IPS-NIHi11 (cell line): ENCODE measurements at places on chromosomes 13 and 19.

- no peak for DNase-seq
These were observed 136.0 kb upstream of the SPRY2 start for GRCh38 chr13:80476953-80477352.

- peak; percentile 74 for DNase-seq
These were observed 153.9 kb downstream of the DACH1 start for GRCh38 chr13:71712988-71713653.

GRCh38 chr13:77335543-77335942 lies 8.6 kb upstream of the MYCBP2 start:
- DNase-seq: no peak

GRCh38 chr13:33797622-33798021 lies 20.3 kb upstream of the RFC3 start:
- DNase-seq: no peak

DNA sequence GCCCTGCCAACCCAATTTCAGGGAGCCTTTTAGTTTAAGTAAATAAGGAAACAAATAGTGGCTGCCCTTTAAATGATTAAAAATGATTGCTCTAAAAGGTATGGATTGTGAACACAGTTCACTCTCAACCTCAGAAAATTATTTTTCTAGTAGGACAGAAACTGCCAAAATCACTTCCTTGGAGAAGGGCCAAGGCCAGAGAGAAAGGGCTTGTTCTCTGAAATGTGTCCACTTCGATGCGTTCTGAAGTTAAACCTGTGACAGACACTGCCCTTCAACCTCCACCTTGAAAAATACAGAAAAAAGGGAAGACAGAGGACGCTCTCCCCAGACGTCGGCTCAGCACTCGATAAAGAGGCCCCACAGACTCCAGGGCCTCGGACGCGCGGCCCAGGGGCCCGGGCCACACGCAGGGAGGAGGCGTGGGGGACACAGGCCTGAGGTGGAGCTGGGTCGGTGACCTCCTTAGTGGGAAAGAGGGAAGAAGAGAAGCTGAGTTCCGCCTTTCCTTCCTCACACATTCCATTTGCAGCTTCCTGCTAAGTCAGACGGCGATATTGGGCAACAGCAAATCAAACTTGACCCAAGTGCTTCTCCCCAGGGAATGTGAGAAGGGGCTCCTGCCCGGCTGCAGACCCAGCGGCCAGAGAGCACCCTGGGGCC lies 63.6 kb downstream of the RASA3 start:
- DNase-seq: no peak

GRCh38 chr13:67223024-67223423 lies 7.1 kb downstream of the PCDH9 start:
- no peak for DNase-seq

DNA sequence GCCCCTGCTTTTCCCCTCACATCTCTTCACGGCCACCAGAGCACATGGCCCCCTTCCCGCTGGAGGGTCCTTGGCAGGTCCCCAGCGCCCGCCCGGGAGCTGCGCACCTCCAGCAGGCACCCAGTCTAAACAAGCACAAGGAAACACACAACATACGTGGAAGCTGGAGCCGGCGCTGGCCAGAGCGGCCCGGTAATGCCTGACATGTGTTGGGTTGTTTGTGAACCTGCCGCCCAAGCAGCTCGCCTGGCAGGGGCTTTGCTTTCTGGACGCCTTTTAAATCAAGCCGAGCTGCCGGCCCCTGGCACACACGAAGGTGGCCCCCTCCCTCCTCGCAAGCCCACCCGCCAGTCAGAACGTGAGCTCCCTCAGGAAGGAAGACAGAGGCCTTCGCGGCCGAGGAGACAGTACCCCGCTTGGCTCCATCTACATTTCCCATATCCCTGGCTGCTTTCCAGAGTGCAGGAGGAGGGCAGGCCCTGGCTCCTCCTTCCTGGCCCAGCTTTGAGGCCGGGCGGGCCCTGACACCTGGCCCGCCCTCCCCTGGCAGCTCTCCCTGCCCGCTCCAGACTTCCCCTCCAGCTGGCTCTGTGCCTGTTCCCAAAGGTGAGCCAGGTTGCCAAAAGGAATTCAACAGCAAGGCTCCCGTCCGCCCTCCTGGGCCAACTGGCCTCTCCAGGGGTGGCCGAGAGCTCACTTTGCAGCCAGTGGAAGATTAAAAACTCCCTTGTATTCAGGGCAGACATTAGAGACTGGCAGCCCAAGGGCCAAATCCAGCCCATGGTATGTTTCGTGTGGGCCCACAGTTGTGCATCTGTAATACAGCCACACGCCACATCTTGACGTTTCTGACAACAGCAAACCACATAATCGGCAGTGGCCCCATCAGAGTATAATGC lies 28.7 kb downstream of the COMP start:
- peak; percentile 79 for DNase-seq

GRCh38 chr19:574658-575526 lies 2.5 kb downstream of the BSG start:
- no peak for DNase-seq

DNA sequence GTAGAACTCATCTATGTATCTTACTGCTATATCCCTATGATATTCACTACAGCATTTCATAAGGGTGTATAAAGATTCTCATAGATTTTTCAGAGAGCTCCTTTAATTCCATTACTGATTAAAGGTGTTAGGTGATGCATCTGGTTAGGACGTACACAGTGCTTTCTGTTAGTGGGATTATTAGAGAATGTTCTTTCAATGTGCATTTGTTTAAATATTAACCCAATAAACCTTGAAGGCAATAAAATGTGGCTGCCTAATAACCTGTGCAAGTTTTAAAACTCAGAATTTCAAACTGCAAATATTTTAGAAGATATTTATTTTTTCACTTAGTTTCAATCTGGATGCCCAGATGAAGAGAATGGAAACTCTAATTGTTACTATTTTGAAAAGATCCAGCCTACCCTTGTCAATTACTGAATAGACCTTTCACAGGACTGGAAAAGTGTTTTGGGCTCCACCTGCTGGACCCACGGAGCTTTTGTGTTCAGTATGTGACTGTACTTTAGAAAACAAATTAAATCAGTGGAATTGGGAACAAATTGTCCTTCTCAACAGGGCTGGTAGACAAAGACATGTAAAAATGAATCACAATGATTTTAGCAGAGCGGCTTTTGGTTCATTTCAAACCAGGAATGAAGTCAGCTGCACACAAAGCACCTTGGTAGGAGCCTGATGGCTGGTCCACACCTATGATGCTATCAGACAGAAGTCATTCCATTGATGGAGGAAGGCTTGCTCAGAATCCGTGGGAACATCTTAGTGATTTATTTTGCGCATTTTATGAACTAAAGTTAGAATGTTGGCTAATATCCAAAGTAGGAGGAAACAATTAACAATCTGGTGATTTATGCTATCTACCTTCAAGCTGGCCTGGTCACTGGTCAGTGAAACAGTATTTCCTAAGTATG lies 89.4 kb upstream of the RAP2A start:
- DNase-seq: peak; percentile 35

GRCh38 chr19:1354970-1355567 lies 28.6 kb upstream of the NDUFS7 start:
- DNase-seq: no peak

DNA sequence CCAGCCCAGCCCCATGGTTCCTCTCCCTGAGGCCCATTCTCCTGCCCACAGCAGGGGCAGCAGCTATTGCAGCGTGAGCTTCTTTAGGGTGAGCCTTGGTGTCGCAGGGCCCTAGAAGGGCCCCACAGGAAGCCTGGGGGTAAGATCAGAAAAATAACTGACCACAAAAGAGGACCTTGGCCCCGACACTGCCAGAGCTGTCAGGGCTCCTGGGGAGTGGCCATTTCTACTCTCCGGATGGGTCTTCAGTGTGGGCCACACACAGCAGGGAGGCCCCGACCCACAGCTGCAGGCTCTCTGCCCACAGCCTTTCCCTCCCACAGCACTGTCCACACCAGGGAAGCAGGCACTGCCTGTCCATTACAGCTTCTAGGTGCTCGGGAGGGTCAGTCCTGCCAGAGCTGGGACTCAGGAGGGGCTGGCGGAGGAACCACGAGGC lies 3.5 kb upstream of the SIGLEC8 start:
- DNase-seq: no peak

GRCh38 chr13:103539265-103539664 lies 473.0 kb upstream of the SLC10A2 start:
- DNase-seq: peak; percentile 23

GRCh38 chr19:37077501-37077933 lies 716 bp upstream of the ZNF420 start:
- DNase-seq: no peak

DNA sequence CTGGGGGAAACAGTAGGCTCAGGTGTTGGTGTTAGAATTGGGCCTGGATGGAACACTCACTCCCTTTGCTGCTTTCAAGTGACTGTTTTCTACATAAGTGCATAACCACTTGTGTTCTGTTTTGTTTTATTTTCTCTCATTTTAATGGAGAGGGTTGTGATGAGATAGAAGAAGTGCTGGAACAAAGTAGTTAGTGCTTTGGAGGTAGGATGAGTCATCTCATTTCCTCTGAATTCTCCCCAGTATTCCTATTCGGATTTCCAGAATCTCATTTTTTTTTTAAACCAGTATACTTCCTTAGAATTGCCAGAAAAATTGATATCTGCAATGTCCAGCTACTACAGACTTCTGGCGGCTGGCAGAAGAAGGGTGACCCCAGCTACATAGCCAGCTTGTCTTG lies 575.9 kb downstream of the MYO16 start:
- no peak for DNase-seq

GRCh38 chr13:110348309-110349105 lies 41.4 kb downstream of the COL4A2 start:
- DNase-seq: no peak

GRCh38 chr13:63184693-63185092 lies 1769.0 kb upstream of the PCDH20 start:
- peak; percentile 63 for DNase-seq

DNA sequence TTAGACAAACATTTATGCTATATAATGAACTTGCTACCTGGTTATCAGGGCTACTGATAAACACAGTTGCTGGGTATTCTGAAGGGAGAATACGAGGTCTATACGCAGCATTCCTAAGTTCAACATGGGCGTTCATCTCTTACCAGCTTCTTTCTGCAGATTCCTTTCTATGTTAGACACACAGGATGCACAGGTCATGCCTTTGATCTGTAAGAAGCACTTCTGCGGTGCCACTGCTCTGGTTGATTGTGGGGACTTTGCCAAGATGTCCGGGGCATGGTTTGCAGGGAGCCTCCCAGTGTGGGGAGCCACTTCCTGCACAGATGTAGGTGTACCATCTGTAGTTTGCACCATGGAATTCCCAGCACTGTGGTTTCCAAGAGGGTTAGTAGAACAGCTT lies 40.9 kb downstream of the ATP7B start:
- no peak for DNase-seq

DNA sequence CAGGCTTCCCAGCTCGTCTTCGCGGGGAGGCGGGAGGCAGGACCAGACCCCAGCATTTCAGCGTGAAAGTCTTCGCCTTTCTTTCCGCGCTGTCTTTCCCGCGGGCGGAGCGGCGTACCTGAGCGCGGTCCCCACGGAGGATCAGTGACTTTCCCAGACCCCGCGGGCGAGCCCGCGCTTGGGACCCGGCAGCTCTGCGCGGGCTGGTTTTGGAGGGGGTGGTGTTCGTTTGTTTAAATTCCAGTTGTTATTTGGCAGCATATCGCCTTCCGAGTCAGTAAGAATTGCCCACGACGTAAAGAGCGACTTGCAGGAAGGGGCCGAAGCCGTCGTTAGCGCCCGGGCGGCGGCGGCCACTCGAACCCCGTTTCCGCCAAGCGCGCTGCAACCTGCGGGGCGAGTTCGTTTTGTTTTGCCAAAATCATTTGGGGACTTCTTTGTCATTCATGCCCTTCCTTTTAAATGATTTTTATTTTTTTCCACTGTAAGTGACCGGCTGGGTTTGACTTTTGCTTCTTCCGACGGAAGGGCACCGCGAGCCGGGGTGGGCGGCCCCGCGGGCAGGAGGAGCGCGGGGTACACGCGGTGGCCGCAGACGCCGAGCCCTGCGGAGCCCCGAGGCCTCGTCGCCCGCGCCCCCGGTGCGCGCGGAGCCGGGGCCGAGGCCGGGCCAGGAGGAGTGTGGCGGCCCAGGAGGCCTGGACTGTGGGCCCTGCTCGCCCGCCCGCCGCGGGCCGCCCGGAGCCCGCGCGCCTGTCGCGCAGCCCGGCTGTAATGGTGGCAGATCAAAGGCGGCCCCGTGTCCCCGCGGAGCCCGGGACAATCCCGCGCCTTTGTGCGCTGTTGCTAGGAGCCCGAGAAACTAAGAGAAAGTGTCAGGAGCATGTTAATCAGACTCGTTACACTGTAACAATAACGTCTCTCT lies 75.9 kb downstream of the ZIC5 start:
- no peak for DNase-seq

DNA sequence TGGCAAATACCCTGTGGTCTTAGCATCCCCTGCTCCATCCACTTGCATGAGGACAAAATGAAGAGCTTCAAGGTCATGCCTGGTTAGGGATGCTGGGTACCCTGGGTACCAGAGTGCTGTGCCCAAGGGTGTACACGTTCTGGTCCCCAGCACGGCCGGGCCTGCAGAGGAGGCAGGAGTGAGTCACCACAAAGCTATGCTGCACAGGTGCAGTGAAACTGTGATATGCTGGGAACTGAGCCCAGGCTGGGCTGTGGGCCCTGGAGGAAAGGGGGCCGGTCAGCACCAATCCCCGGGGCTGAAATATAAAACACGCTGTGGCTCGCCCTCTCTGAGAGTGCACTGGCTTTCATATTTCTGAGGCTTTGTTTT lies 95.1 kb downstream of the TSHZ3 start:
- DNase-seq: no peak

- peak; percentile 98 for DNase-seq
These were observed 2.8 kb downstream of the SEMA6B start for GRCh38 chr19:4556597-4557127.

DNA sequence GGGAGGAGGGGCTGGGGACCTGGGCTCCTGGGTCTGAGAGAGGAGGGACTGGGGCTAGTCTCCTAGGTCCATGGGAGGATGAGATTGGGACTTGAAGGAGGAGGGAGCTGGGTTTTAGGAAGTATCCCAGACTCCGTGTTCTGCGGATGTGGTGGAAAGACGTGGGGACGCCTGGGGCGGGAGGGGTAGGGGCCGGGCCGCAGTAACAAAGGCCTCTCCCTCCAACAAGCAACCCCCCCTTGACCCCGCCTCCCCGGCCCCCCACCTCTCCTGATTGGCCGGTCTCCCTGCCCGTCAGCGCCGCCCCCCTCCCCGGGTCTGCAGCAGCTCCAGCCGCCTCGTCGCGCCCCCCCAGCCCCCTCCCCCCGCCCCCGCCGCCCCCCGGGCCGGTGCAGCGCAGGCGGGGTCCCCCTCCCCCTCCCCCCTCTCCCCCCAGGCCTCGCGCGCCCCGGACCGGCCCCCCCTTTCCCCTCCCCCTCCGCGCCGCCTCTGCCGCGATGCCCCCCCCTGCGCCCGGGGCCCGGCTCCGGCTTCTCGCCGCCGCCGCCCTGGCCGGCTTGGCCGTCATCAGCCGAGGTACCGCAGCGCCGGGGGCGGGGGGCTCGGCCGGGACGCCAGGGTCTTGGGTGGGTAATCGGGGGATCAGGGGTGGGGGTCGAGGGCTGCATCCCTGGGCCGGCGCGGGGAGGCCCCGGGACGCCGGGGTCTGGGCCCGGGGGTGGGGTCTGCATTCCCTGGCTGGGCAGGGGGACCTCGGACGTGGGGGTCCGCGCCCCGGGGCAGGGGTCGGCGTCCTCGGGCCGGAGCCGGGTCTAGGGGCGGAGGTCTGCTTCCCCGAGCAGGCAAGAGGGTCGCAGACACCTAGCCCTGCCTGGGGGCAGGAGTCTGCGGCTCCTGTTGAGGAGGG lies at the start of gene IGLON5:
Gene IGLON5 (plus strand): TSS at position 294 of the 907 bp plus-strand sequence. CDS start 204 bp downstream, at position 498.
- peak; percentile 93 for DNase-seq
